ENCODE measurements at places on chromosomes 5 and 9.
A peak's percentile ranks its signal among the peaks of the same experiment; 100 is the strongest.

- no peak for DNase-seq
Measured at GRCh38 chr9:121567500-121568342, 68.1 kb upstream of the GGTA1 start.

- DNase-seq: no peak
Measured at GRCh38 chr9:133375116-133375723, 640 bp downstream of the SURF4 start.

DNA sequence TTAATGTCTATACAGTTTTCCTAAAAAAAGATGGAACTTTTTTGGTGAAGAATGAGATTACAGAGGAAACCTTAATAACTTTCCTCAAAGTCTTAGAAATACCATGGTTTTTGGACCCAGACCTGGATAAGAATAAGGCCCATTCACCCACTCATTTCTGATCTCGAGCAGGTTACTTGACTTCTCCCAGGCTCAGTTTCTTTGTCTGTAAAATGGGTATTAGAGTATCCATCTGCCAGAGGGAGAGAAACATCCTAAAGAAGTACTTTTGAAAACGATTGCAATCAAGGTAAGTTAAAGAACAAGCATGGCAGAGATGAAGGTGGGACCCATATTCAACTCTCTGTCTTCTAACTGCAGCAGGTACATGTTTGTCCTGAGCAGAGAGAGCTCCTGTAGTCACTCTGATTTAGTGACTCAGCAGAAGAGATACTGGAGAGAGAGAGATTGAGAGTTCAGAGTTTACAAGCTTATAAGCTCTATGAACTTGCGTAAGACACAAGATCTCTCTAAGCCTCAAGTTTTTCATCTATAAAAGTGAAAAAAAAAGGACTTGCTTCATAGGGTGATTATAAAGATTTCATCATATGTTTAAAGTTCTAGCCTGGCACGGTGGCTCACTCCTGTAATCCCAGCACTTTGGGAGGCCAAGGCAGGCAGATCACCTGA is 379.4 kb upstream of the SGCD start:
- DNase-seq: no peak

GRCh38 chr5:40680741-40681362 is 1.1 kb downstream of the PTGER4 start:
- no peak for DNase-seq

DNA sequence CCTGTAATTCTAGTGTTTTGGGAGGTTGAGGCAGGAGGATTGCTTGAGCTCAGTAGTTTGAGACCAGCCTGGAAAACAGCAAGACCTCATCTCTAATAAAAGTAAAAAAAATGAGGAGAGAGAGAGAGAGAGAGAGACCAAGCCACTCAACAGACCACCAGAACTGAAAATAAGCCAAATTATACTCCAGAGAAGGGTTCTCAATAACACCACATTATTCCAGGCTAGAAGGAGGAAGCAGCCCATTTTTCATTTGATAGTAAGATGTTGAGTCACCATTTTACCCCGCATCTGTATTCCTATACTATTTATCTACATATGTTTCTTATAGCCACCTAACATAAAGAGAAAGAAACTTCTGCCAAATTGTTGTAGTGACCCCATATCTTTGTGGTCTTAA is 134.8 kb downstream of the PCSK5 start:
- DNase-seq: no peak

DNA sequence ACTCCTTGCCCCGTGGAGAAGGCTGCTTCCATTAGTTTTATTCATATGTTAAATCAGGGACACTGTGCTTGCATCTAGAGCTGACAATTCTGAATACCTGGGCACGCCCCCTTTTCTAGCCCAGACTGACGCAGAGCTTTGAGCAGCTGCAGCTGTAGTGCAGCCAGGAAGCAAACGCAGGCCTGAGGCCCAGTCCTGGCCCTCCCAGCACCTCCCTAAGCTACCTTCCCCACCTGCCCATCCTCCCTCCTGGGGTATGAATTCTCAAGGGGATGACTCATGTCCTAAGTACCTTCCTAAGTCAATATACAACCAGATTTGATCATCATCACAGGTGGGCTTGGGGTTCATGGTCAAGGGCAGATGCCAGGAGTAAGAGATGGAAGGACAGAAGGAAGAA is 3.5 kb downstream of the PHF19 start:
- no peak for DNase-seq

GRCh38 chr9:136563646-136564325 is 17.9 kb upstream of the NOTCH1 start:
- DNase-seq: no peak

DNA sequence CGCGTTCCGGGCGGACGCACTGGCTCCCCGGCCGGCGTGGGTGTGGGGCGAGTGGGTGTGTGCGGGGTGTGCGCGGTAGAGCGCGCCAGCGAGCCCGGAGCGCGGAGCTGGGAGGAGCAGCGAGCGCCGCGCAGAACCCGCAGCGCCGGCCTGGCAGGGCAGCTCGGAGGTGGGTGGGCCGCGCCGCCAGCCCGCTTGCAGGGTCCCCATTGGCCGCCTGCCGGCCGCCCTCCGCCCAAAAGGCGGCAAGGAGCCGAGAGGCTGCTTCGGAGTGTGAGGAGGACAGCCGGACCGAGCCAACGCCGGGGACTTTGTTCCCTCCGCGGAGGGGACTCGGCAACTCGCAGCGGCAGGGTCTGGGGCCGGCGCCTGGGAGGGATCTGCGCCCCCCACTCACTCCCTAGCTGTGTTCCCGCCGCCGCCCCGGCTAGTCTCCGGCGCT is at the start of gene DAPK1:
Gene DAPK1, plus strand, starts transcription at position 264 of the 442 bp plus-strand sequence. CDS start 1,211 bp downstream, outside the sequence.
- DNase-seq: no peak

- peak; percentile 72 for DNase-seq
Measured at GRCh38 chr9:126723807-126724172, 81.0 kb upstream of the ZBTB43 start.

GRCh38 chr5:41519801-41520200 is 9.4 kb upstream of the PLCXD3 start:
- DNase-seq: no peak

GRCh38 chr5:173472784-173473278 is 143.6 kb downstream of the BOD1 start:
- no peak for DNase-seq

Measured in head of caudate nucleus (tissue), 42 donors.